ENCODE measurements at places on chromosomes 4 and X.

- DNase-seq, result no peak
Observed at GRCh38 chrX:74438764-74439163, 17.5 kb downstream of the SLC16A2 start.

- DNase-seq, result peak; percentile 19
Observed at GRCh38 chrX:120244735-120245498, 5.7 kb upstream of the ZBTB33 start.

DNA sequence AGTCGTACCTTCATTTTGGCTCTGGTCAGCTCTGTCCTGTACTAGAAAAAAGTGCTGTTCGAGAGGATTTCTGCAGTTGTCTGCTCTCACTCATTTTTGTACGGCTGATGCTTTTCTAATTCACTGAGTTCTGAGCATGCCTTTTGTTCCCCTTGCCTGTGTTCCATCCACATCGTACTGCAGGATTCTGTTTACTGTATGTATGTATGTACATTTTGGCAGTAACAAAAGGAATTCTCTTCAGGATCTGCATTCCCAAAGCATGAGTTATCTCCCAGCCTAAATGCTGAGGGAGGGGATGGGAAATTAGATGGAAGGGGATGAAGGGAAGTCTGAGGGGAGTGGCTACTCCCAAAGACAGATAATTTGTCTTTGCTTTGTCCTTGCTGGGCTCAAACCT is 87.6 kb downstream of the GBA3 start:
- DNase-seq, result no peak

GRCh38 chr4:73376251-73376650 is 27.8 kb upstream of the ALB start:
- no peak for DNase-seq

- DNase-seq, result no peak
Observed at GRCh38 chr4:120481756-120482155, 415.1 kb upstream of the MAD2L1 start.

DNA sequence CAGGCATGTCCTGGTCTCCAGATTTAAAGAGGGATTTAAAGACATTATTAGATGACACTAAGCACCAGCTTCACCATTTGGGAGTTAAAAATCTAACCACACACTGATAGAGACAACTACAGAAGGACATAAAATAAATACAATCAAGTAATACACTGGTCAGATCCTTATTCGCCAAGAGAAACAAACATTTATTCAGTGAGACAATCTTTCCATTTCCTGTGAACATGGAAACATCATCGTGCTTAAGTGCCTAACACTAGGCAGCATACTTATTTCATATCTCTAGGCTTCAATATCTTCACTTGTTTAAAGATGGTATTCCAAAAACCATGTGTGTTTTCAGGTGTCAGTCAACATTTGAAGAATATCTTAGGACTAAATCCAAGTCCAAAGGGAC is 103.6 kb downstream of the AREG start:
- DNase-seq, result no peak

GRCh38 chr4:41590591-41590990 is 52.6 kb downstream of the LIMCH1 start:
- DNase-seq, result no peak

DNA sequence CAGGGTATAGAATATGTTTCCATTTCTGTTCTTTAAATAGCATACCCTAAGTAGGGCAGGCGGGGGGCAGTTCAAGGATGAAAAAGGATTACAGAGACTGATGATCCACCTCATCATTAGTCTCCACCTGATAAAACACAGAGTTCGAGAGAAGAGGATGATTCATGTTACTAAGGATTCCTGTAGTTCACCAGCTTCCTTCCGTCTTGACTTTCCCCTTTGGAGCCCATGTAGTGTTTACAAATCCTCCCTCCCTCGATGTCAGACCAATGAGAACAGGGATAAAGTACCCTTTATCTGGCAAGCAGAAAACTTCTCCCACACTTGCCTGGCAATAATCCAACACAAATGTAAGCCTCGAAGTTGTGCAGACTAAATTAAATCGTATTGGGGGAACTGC is 526.3 kb upstream of the FAM241A start:
- no peak for DNase-seq

GRCh38 chr4:54473077-54473545 is 184.6 kb upstream of the KIT start:
- no peak for DNase-seq

DNA sequence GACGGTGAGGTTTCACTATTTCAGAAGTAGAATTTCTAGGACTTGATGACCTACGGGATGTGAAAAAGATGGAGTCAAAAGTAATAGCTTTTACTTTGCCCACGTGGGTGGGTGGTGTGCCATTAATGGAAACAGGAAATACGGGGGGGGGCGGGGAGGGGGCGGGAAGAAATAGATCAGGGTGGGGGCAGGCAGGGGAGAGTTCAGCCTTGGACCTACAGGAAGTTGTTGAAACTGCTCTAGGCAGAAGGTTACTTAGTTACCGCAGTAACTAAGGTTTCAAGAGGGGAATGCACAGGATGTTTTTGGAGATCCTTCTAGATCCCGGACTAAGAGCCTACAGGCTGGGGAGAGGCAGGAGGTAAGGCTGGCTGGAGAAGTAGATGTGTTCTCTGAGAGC is 3.6 kb upstream of the FHL1 start:
- no peak for DNase-seq

DNA sequence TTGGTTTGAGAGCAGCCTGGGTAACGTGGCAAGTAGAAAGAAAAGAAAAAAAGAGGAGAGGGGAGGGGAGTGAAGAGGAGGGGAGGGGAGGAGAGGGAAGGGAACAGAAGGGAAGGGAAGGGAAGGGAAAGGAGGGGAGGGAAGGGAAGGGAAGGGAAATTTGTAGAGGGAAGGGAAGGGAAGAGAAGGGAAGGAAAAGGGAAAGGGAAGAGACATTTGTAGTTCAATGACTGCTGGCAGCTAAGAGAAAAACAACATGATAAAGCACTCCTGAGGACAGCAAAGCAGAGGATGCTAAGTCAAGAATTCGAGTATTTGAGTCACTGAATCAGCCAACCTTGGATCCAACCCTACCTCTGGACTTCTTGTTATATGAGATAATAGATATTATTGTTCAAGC is 38.2 kb upstream of the BMP2K start:
- no peak for DNase-seq

DNA sequence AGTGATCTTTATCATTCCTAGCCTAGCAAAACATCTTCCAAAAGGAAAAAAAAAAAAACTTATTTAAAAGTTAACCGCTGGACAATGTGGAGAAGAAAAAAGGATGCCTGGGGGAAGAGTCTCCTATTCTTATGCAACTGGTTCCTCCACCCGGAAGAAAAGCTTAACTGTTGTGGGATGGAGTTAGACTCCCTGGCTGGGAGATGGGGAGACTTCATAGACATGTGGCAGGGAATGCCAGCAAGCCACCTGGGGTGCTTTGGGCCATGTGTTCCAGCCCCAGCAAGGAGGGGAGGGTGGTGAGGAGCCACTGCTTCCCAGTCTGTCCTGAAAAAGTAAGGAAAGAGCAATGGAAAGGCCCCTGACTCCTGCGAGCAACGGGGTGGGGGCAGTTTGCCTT is 119.4 kb upstream of the SPIN4 start:
- no peak for DNase-seq

DNA sequence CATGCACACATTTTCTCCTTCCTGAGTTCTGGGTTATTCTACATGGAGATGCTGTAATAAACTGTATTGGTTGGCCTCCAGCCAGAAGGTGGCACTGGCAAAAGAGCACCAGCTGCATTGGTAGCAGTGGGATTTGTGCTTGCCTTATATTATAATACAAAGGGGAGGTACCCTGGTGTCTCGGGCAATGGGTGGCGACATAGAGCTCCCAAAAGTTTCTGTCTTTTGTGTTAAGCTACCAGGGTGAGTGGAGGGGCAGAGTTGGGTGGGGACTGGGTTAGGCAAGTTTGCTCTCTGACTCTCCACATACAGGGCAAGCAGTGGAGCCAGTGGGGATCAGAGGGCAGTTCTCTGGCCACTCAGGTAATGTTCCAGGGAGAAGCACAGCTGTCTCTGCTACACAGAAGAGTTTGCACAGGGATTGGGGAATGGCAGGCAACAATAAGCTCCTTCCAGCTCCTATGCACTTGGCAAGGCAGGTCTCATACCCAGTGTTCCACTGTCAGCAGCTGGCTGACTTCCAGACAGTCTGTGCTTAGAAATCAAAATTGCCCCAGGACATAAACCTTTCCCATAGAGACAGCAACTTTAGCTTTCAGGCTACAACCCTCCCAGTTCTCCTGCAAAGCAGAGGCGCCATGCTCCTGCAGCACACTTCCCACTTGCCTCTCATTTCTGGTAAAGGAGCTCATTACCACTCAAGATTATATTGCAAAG is 463.9 kb upstream of the PCDH7 start:
- DNase-seq, result no peak
